Gastrocnemius medialis (tissue), 4 donors: ENCODE measurements at places on chromosomes 13 and 19. TPM values are rescaled to one million over a fixed set of nuclear protein-coding genes. Genes with fewer than 3 reads are reported as not detected.
A peak's percentile ranks its signal among the peaks of the same experiment; 100 is the strongest.

DNA sequence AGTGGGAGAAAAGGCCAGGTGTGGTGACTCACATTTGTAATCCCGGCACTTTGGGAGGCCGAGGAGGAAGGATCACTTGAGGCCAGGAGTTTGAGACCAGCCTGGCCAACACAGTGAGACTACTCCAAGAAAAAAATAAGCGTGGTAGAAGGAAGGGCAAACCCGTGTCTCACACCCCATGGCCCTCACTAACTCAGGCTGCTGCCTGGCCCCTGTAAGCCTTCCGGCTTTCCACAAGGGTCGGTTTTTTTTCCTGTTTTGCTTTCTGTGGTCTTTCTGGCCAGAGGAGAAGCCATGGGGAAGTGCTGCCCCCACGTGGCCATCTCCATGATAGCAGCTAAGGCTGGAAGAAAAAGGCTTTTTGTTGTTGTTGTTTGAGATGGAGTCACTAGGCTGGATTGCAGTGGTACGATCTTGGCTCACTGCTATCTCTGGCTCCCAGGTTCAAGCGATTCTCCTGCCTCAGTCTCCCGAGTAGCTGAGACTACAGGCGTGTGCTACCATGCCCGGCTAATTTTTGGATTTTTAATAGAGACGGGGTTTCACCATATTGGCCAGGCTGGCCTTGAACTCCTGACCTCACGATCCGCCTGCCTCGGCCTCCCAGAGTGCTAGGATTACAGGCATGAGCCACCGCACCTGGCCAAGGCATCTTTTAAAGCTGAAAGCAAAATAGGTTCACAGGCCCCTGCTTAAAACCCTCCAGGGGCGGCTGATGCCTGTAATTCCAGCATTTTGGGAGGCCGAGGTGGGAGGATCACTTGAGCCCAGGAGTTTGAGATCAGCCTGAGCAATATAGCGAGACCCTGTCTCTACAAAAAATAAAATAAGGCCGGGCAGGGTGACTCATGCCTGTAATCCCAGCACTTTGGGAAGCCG lies 7.5 kb upstream of the ARHGEF18 start:
- DNase-seq = peak; percentile 43

DNA sequence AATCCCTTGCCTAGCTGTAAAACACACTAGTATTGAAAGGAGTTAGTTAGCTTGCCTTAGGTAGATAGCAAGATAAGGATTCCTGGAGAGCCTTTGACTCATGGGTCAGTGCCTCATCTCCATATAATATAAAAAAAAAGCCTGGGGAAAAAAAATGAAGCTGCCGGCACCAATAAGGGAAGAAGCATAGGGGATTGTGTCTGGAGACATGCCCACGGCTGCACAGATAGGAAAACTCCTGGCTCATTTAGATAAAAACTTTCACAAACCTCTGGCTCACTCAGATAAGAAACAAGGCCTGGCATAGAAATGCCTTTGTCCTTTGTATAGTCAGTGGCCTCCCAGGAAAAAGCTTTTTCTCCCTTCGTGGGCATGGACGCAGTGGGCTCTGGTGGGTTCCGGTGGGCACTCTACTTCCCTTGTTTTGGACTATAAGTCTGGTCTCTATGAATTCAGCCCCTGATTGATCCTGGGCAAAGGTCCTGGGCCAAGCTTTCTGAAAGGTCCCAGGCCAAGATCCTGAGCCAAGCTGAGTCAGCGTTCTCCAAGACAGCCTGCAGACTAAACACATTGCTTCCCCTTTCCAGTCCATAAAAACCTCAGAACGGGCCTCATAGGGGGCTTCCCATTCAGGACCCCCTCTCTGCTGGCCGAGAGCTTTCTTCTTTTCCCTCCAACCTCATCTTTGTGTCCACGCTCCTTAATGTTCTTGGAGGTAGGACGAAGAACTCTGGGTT lies 4.9 kb upstream of the OR7A17 start:
- DNase-seq = no peak

- DNase-seq = no peak
These were observed 82.7 kb upstream of the SLC15A1 start for GRCh38 chr13:98835156-98835555.

DNA sequence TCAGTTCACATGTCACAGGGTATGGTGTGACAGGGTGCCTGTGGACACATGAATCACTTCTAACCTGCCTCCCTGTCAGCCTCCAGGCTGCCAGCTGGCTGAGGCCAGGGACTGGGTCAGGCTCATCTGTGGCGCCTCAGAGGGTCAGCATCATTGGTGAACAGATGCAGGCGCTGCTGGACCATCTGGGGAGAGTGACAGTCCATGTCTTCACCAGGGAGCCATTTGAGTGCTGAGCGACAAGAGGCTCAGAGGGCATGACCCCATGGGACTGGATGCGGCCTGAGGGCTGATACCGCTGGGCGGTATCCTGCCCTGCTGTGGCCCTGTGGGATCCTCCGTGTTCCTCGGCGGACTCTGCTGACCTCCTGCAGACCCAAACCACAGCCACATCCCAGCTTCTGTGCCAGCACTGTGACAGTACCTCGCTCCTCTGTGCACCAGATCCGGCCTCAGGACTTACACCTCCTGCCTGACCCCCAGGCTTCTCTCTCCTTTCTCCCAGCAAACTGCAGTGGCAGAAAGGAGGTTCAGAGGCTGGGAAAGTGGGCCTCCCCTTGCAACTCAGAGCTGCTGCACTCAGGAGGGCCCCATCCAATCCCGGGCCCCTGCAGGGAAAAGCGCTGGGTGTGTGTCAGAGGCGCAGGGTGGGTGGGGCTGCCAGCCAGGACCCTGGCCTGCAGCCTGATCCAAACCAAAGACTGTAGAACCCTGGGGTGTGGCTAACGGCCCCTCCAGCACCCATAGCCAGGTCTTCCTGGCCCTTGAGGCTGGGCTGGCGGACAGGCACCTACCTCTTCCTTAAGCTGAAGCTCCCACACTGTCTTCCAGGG lies 10.2 kb downstream of the ACTMAP start:
- DNase-seq = no peak

GRCh38 chr13:70310396-70311119 lies 202.3 kb upstream of the KLHL1 start:
- DNase-seq = no peak

DNA sequence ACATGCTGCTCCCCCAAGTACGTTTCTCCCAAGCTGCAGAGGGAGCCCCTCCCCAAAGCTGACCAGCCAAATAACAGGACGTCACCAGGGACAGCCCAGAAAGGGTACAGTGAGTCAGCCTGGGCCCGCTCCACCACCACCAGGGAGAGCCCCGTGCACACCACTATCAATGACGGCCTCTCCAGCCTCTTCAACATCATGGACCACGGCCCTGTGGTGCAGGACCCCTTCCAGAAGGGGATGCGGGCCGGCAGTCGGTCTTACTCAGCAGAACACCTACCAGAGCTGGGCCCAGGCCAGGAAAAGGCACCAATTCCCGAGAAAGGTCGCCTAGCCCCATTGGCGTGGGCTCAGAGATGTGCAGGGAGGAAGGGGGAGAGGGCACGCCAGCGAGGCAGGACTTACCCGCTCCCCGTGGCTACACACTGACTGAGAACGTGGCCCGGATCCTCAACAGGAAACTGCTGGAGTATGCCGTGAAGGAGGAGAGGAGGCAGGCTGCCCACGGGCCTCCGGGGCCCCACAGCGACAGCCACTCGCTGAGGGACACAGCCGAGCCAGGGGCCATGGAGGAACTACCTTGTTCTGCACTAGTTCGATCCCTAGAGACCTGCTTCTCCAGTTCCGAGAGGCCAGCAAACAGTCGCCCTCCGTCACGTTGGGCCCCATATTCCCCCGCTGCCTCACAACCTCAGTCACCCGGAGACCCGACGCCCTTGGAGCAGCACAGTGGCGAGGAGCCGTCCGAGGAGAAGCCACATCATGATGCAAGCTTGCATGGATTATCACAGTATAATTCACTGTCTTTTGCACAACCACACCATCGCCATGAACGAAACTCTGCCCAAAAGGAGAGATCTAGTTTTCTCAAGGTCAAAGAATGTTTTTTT lies 815.9 kb upstream of the KLHL1 start:
- DNase-seq = no peak

- no peak for DNase-seq
These were observed 392.6 kb downstream of the SLITRK5 start for GRCh38 chr13:88063741-88064140.

DNA sequence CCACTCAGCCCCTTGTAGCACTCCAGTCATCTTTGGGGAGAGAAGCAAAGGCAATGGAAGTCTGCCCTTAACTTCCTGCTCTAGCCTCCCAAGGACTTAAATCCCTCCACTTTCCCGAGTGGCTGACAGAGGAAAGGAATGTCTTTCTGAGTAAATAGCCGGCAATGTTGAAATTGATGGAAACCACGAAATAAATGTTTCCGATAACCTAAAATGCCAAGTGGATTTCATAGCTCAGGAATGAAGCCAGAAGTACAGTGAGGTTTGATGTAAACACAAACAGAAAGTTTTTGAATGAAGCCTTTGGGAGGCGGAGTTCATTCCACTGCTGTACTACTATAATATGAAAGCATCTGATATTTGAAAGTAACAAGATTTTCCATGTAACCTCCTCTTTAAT lies 14.0 kb upstream of the TBC1D4 start:
- no peak for DNase-seq

DNA sequence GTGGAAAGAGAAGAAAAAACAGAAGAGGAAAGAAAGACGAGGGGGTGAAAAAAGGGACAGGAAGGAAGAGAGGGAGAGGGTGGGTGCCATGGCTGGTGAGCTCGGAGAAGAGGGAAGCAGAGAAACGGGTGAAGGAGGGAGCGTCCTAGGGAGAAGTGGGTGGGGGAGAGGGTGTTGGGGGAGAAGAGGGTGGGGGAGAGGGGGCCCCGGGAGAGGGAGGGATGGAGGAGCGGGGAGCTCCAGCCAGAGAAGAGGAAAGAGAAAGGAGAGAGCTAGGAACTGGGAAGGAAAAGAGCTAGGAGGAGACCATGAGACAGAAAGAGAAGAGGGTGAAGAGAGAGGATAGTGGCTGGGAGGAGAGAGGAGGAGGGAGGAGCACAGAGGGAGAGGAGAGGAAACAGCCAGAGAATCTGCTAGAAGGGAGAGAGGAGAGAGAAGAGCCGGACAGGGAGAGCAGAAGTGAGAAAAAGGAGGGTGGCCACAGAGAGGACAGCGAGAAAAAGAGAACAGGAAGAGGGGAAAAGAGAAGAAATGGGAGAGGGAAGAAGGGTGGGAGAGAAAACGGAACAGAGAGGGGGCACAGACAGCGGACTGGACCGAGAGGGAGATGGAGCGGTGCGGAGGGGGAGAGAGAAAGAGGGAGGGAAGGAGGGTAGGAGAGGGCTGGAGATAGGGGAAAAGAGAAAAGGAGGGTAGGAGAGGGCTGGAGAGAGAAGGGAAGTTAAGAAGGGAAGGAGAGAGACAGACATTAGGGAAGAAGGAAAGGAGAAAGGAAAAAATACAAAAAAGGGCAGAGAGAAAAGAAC lies 11.9 kb upstream of the GARIN5A start:
- no peak for DNase-seq

GRCh38 chr13:96899946-96900345 lies 94.3 kb downstream of the OXGR1 start:
- DNase-seq = no peak

GRCh38 chr19:50047671-50048070 lies 21.9 kb downstream of the ZNF473 start:
- DNase-seq = no peak

APC2 gene
- not detected for total RNA-seq

USHBP1 gene
- total RNA-seq = 3.0 TPM

CGB5 gene
- total RNA-seq = not detected

PSG7 gene
- total RNA-seq = not detected

FBXO46 gene
- 8.9 TPM for total RNA-seq

SH2D3A gene
- not detected for total RNA-seq
